PC-9 (cell line): ENCODE measurements at places on chromosomes 2 and 18. TPM values are rescaled to one million over a fixed set of nuclear protein-coding genes. Genes with fewer than 3 reads are reported as not detected.

Gene CTAGE1
- not detected in 2 replicates for total RNA-seq

GRCh38 chr2:23327416-23327815, 57.6 kb upstream of the KLHL29 start:
- DNase-seq = no peak

GRCh38 chr18:76847916-76848315, 25.6 kb downstream of the ZNF236 start:
- DNase-seq = no peak

- DNase-seq = no peak
Observed at GRCh38 chr2:43026426-43027096, 199.8 kb downstream of the ZFP36L2 start.
